ENCODE measurements at places on chromosomes 4 and X.

DNA sequence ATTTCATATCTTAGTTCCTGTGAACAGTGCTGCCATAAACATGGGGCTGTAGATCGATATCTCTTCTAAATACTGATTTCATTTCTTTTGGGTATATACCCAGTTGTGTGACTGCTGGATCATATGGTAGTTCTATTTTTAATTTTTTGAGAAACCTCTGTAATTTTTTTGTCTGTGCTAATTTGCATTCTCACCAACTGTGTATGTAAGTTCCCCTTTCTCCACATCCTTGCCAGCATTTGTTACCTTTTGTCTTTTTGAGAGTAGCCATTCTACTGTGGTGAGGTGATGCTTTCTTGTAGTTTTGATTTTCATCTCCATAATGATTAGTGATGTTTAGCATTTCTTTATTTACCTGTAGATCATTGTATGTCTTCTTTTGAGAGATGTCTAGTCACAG is 2086.5 kb upstream of the TENM3 start:
- DNase-seq = no peak

- DNase-seq = no peak
Observed at GRCh38 chrX:85379174-85379907, at the start of gene POF1B. POF1B (minus strand) TSS chrX:85379665; CDS start chrX:85379454, 211 bp downstream.

GRCh38 chr4:67701517-67701850 is 529 bp upstream of the UBA6 start:
- DNase-seq = no peak

GRCh38 chr4:117968606-117969005 is 65.7 kb upstream of the NDST3 start:
- no peak for DNase-seq

GRCh38 chr4:67615119-67615518 is 56.6 kb downstream of the STAP1 start:
- DNase-seq = no peak

DNA sequence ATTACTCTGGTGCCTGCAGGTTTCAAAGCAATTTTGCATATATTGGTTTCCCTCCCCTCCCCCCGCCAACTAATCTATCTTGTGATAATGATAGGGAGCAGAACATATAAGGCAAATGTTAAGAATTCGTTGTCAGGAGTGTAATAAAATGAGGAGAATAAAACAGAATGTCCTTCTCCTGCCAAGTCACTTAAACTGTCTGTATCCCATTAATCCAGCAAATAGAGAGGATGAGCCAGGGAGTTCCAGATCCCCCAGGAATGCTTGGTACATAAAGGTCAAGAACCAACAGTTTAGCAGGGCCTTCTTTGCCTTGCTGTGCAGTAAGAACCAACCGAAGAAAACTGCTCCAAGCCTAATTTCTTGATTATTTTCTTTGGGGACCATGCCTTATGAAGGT is 141.4 kb downstream of the AMELX start:
- no peak for DNase-seq

DNA sequence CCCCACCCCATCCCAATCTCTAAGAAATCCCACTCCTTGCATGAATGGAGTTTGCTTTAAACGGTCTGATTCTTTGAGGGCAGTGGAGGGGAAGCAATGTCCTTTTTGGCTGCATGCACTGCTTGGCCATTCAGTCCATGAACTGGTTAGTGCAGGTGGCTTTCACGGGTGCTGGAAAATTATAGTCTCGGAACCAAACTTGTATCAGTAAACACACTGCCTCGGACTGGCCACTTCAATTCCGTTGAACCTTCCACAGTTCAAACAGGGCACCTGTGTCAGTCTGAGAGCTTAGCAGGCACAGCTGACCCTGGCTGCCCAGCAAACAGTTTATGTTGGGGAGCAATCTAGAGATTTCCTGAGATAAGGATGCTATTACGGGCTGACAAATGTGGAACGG is 255.6 kb downstream of the DHX15 start:
- no peak for DNase-seq

- DNase-seq = no peak
Observed at GRCh38 chrX:39667191-39667590, 430.6 kb downstream of the BCOR start.

DNA sequence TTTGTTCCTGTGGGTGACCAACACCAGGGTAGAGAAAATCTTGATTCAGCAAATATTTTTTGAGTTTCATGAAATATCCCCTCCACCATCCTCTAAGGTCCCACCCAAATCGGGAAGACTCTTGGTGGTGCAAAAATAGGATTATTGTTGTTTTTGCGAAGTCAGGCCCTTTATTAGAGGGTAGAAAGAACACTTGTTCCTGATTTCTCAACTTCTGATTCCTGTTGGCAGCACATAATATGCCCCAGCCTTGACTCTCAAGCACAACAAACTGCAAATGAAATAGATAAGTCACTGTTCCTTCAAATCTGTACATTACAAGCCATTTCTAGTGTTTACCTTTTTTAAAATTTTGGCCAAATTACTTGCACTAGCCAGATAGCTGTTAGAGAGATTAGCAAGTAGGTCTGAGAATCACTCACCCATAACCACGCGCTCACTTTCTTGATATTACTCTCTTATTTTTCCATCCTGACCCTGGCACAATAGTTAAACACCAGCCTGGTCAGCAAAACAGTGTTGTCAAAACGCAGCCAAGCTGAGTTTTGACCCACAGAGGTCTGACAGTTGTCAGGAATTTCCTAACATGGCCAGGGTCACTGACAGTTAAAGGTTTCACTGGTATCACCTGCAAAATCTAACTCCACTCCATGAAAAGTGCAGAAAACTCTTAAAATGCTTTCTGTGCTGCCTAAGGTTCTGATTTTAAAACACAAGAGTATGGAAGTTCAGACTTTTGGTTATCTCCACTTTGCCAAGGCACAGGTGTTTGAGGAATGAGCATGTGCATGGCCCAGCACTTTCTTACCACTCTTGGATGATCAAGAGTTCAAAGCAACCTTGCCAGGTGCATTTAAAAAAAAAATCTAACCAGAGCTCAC is 69.8 kb downstream of the RBM47 start:
- DNase-seq = no peak

All from stimulated activated CD8-positive, alpha-beta memory T cell treated with anti-CD3 and anti-CD28 coated beads, Interleukin-4, amount 100 ng/mL, for 1 hour (primary cell).